NCI-H187 treated with DMSO at 0.1 percent for 48 hours (cell line): ENCODE measurements at places on chromosomes 5 and 9.

GRCh38 chr9:121732389-121732788 lies 81.0 kb downstream of the DAB2IP start:
- DNase-seq = no peak

DNA sequence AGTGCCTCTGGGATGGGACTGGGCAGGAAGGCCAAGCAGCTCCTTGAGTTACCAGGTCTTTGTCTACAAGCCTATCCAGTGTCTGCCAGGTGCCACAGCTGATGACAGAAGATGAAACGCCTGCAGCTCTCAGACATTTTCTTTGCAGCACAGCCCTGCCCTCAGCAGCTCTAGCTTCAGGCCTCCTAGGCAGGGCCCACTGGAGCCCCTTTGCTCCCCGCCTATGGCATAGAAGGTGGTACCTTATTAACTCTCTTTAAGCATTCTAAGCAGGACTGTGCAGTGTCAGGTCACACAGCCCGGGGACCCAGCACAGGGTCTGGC lies 1.3 kb upstream of the SKP1 start:
- no peak for DNase-seq

DNA sequence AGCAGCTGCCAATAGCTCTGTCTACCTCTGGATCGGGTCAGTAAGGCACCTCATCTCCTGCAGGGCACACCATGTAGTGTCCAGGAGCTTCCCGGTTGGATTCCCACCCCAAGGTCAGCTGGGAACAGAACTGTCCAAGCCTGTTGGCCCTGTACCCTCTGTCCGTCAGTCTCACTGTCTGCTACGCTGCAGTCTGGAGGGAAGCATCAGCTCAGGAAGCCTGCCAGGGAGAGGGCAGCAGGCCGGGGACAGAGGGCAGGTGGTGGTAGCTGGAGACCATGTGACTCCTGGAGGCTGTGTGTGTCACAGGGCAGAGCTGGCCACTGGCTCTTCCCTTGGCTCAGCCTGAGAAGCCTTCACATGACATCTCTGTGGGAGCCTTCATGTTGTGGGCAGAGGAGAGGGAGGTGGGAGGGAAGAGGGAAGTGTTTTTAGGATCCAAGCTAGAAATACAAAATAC lies 134.5 kb downstream of the SEC61B start:
- DNase-seq = no peak

DNA sequence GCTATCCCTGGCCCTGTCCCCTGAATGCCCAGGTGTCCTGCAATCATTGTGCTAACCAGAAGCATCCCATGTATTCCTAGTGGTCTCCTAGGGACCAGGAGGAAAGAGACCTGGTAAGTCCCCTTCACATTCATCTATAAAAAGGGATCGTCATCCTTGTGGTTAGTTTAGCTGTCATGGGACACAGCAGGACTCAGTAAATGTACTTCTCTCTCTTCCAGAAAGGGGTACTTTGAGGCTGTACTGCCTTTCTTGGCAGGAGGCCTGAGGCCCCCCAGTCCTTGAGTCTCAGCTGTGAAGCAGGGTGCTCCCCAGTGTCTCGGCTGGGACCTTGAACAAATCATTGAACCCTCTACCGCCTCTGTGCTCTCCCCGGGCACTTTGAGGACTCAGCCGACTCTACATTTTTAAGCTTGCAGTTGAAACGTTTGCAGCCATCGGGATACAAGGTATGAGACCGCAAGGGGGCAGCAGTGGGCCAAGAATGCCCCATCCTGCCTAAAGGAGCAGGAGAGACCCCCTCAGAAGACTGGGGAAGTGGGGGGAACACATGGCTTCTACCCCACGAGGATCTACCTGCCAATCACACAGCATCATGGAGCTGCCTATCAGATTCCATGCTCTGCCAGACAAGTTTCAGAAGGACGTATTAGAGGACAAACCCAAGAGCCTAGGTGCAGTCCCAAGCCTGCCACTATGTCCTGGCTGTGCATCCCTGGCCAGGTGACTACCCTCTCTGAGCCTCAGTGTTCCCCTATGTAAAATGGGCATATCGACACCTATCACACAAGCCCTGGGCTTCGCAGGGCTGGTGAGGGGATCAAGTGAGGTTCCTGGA lies 2.4 kb upstream of the PHYKPL start:
- no peak for DNase-seq

GRCh38 chr5:91643797-91644196 lies 260.7 kb upstream of the ARRDC3 start:
- no peak for DNase-seq
